ENCODE measurements at places on chromosomes 5 and 9. TPM values are rescaled to one million over a fixed set of nuclear protein-coding genes. Genes with fewer than 3 reads are reported as not detected.

Gene C1QTNF2
- 0.42 TPM for total RNA-seq

Gene ACTL7A
- total RNA-seq, result not detected

Gene LHX6
- not detected for total RNA-seq

Gene TXNDC8
- not detected for total RNA-seq

Gene TNFSF8
- not detected for total RNA-seq

Gene FOXD1
- total RNA-seq, result 0.28 TPM

Gene CD274
- total RNA-seq, result not detected

Gene PRDM9
- not detected for total RNA-seq

Gene ITGA2
- 1.7 TPM for total RNA-seq

Gene ORM2
- total RNA-seq, result not detected

Gene SPACA9
- total RNA-seq, result 4.1 TPM

Gene THBS4
- 6.9 TPM for total RNA-seq

Gene ZNF300
- total RNA-seq, result 12.4 TPM

Gene LCP2
- total RNA-seq, result not detected

Gene SPATA31D4
- not detected for total RNA-seq

Gene PJA2
- total RNA-seq, result 51.2 TPM

Gene TOR4A
- 0.86 TPM for total RNA-seq

Gene PRLR
- total RNA-seq, result 0.64 TPM

Gene ZNF366
- total RNA-seq, result not detected

Gene ADGRD2
- not detected for total RNA-seq

Gene SLC1A1
- 0.89 TPM for total RNA-seq

Gene OMD
- not detected for total RNA-seq

Gene PCDHB5
- 3.0 TPM for total RNA-seq

Gene WWC1
- 13.7 TPM for total RNA-seq

Gene CMBL
- 22.2 TPM for total RNA-seq

Gene NEUROG1
- 7.3 TPM for total RNA-seq

Gene C1QTNF3
- total RNA-seq, result 8.7 TPM

Gene LYRM7
- 13.6 TPM for total RNA-seq

Gene DCTN4
- 77.3 TPM for total RNA-seq

Gene SDHA
- 108 TPM for total RNA-seq

Gene IL5
- total RNA-seq, result not detected

Gene ZDHHC11
- total RNA-seq, result 14.5 TPM

Gene MTAP
- total RNA-seq, result 106 TPM
